ENCODE measurements at places on chromosomes 16 and 17. TPM values are rescaled to one million over a fixed set of nuclear protein-coding genes. Genes with fewer than 3 reads are reported as not detected.

BOLA2 gene
- total RNA-seq, result 15.6 TPM

- DNase-seq, result no peak
Measured at GRCh38 chr17:39753514-39754160, 15.9 kb downstream of the GRB7 start.

- DNase-seq, result peak; percentile 5
Measured at GRCh38 chr16:48225456-48225855, 18.6 kb upstream of the LONP2 start.

DNA sequence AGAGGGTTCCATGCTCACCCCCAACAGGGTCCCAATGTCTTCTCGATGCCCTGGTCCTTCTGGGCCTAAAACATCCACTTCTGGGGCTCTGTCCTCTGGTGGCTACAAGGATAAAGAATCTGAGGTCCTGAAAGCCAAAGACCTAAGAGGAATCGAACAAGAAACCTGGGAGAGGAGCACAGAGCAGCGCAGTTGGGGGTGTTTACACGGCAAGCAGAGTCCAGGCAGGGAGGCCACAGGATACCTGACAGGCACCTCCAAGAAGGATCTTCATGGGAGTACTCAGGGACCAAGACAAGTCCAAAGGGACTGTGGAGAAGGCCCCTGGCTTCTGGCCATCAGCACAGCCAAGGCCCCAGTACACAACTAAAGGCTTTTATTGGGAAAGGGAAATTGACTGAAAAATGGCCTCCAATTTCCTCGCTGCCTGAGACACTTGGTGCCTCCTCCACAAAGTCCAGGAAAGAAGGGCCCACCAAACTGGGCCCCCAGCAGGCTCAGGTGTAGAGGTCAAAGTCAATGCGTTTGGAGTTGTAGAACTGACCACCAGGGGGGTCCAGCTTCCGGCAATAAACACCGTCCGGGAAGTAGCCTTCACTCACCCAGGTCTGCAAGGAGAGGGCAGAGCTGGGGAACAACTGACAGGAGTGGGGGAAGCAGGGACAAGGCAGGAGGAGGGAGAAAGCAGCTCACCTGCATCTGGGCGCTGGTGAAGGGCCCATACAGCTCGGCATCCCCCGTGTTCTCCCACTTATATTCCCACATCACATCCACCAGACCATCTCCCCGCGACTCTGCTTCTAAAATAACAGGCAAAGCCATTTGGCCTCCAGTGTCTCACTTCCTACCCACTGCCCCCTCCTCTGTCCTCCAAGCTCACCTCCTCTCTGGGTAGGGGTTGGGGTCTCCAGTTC, 2.4 kb downstream of the CD2BP2 start:
- DNase-seq, result no peak

DNA sequence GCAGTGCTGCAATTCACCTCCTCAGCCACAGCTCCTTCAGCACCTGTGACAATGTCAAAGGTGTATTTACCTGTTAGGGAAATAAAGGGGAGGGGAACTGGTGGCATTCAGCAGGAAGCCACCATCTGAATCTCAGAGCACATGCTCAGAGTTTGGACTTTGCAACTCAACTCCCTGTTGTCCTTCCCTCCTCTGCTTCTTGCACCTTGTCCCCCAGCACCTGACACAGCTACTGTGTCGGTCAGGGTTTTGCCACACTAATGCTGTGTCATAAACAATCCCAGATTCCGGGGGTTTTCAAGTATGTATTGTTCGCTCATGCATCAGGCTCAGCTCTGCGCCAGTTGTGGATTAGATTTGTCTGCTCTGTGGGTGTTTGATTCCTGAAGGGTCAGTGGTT, 43.7 kb downstream of the HSBP1 start:
- no peak for DNase-seq
